ENCODE measurements at places on chromosomes 7 and 10.

DNA sequence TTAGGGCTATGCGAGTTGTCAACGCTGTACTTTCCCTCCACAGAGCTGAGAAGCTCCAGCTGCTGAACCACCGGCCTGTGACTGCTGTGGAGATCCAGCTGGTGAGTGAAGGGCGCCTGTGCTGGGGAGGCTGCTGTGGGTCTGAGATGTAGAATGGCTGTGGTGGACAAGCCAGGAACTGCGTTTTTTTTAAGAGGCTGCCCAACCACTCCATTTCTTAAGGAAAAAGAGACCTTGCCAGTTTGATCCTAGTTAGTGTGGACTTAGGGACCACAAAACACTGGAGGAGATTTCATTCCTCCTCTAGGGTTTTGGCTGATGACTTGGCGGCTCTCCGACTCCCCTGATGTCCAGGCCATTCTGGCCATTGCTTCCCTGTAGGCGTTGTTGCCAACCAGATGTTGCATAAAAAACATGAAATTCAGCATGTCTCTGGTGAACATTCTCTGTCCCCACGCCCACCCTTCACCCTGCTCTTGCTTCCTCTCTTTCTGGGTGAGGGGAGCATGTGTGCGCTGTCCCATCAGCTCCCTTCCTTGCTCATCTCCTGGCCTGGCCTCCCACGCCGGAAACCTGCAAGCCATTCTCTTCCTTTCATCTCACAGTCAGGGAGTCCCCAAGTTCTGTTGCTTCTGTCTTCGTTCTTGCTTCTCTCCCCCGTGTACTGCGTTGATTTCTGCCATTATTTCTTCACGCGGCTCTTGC is 30.9 kb downstream of the CRCP start:
- DNase-seq: no peak

- no peak for DNase-seq
Measured at GRCh38 chr7:50379539-50379938, 70.6 kb downstream of the FIGNL1 start.

GRCh38 chr10:24938525-24938924 is 13.9 kb downstream of the PRTFDC1 start:
- no peak for DNase-seq

GRCh38 chr7:100681491-100682227 is 8.1 kb downstream of the GNB2 start:
- peak; percentile 24 for DNase-seq

DNA sequence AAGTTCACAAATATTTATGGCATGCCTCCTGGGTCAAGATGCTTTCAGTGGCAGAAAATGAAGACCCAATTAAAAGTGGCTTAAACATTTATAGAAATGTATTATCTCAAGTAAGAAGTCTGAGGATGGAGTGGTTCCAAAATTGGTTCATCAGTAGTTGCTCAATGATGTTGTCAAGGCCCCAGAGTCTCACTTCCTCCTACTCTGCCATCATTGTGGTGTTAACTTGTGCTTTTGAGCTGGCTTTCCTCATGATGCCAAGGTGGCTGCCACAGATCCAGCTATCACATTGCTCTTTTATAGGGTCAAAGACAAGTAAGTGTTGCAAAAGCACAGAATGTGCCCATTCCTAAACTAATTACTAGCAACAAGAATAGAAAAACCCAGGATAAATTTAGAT is 404.6 kb upstream of the NRP1 start:
- no peak for DNase-seq

Measured in GM13976 (cell line).